Activated CD4-positive, alpha-beta T cell treated with anti-CD3 and anti-CD28 coated beads, Interleukin-2, amount 50 U/mL, for 4 hours (primary cell): ENCODE measurements at places on chromosomes 2 and 18.

DNA sequence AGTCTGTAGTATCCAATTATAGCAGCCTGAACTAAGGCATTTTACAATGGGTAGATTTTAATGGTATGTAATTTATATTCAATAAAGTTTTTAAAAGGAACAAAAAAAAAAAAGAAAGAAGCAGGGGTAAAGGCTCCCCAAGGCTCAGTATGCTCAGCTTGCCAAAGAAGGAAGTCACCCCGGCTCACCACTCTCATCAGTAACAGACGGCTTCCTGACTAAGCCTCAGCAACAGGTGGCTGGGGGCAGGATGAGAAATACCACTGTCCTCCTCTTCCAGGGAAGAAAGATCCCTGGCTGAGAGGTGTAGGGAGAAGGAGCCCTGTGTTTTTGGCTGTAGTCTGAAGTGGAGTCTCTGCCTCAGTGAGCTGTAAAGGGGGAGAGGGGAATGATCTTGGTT, 121.2 kb downstream of the ARHGEF4 start:
- no peak for DNase-seq

GRCh38 chr2:75035444-75036353, 77.3 kb downstream of the POLE4 start:
- no peak for DNase-seq

- no peak for DNase-seq
Measured at GRCh38 chr18:59957957-59958356, 58.2 kb downstream of the PMAIP1 start.

GRCh38 chr18:47087676-47088075, 52.3 kb upstream of the ELOA2 start:
- no peak for DNase-seq

GRCh38 chr2:224966613-224967012, 75.7 kb downstream of the DOCK10 start:
- DNase-seq: no peak

DNA sequence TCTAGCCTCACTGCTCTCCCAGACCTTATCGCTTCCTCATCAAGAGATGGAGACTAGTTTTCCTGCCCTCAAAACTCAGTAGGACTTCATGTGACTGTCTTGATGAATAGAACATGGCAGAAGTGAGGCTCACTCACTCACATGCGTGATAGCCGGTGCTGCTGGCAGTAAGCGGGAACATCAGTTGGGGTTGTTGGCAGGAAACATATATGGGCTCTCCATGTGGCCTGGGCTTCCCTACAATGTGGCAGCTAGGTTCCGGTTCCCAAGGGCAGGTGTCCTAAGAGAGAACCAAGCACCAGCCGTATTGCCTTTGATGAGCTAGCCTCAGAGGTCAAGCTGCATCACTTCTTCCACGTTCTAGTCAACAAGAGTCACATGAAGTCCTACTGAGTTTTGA, 15.2 kb upstream of the FAHD2A start:
- no peak for DNase-seq

- no peak for DNase-seq
Measured at GRCh38 chr2:130393318-130393910, 37.6 kb downstream of the PTPN18 start.

DNA sequence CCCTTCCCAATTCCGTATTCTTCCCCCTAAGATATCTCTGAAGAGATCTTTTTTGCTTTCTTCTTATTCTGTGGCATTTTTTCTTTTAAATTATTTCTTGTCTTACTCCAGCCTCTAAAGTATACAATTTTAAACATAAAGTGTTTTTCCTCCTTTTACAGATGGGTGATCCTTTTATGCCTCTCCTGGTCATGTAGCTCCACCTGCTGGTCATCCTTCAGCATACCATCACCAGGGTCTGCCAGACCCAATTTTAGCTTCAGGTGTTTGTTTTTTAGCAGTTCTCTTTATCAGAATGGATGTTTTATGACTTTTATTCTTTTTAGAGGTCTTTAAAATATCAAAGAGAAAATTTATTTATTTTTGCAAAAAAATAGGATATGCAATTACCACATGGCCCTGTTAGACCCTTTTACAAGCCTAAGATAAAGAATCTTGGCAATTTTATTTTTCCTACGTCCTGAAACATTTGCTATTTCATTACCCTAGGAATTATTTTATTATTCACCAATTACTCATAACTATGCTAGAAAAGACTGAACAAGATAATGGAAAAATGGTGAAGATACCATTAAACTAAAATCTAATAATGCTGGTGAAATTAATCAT, 55.5 kb downstream of the PIGN start:
- DNase-seq: peak; percentile 49

GRCh38 chr18:40555914-40556313, 1399.1 kb upstream of the PIK3C3 start:
- no peak for DNase-seq

DNA sequence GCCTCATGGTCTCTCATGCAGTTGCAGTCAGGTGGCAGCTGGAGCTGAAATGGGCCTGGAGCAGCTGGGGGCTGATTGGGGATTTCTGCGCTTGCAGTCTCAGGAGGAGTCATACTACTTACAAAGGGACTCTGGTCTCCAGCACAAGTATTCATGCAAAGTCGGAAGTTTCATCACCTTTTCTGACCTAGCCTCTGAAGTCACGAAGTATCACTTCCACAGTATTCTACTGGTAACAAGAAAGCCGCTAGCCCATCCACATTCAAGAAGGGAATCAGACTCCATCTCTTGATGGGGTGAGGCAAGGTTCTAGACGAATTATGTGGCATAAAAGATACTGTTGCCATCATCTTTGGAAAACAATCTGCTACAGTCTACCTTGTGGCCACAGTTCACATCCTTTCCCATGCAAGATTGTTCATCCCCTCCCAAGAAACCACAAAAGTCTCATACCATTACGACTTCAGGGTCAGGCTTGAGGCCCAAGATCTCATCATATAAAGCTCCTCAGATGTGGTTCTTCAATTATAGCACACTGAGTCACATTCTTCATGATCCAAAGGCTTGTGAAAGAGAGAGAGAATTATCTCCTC, 95.3 kb downstream of the SMC6 start:
- no peak for DNase-seq

GRCh38 chr2:236636261-236636660, 66.6 kb downstream of the ACKR3 start:
- DNase-seq: no peak

DNA sequence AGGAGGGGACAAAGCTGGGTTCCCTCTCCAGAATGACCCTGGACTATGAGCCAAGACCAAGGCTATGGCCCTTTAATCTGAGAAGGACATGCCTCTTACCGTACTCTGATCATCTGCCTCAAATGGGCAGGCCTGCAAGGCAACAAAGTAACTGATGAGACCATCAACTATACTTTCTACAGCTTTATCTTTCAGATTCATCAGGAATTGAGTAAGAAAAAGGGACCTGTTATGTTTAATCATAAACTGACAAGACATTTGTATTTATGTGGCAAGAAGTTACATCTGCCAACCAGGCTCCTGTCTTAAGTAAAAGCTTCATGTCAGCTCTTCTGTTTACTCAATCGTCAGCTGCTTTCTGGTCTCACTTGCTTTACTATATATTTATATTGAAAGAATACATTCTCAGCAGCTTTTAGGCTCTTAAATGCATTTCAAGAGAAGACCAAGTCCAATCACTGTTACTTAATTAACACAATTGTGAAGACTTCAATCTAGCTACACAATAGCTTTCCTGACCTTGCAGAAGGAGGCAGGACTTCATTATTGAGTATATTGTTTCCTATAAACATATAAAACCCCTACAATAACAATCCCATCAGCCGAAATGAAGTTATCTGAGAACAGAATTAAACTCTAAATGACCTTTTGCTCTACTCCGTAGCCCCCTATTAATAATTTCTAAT, 163.8 kb downstream of the ETAA1 start:
- DNase-seq: no peak

- DNase-seq: no peak
Measured at GRCh38 chr2:18178736-18179349, 300.4 kb downstream of the KCNS3 start.

DNA sequence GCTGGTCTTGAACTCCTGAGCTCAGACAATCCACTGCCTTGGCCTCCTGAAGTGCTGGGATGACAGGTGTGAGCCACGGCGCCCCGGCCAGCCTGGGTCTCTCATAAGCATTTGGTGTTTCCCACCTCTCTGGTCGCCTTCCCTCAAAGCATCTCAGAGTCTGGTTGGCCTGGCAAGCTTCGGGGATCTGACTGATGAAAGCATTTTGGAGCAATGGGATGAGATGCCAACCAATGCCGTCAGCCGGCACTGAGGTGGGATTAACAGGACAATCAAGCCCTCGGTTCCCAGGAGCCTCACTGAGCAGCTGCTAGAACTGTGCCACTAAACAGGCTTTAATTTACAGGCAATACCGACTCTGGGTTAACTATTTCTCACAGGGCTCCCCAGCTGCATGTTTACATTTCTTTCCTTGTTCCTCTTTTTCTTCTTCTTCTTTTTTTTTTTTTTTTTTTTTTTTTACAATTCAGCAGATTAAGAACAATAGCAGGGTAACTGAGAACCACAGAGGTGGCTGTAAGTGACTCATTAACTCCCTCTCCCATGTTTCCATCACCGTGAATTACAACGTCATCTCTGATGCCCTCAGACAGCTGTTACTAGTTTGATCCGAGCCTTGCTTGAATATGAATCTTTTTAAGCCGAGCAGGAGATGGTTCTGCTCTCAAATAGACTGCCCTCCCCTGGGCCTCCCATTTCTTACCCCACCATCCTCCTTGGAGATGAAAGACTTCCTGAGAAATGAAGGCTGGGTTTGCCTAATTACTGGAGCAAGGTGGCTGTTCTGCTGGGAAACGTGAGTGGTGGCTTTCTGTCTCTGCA, 37.9 kb downstream of the ODC1 start:
- DNase-seq: no peak

GRCh38 chr18:35971661-35972196, 750 bp upstream of the RMP24 start:
- DNase-seq: no peak

GRCh38 chr2:26043862-26044696, 10.2 kb downstream of the RAB10 start:
- no peak for DNase-seq

GRCh38 chr2:72131916-72132841, 15.5 kb downstream of the CYP26B1 start:
- no peak for DNase-seq

DNA sequence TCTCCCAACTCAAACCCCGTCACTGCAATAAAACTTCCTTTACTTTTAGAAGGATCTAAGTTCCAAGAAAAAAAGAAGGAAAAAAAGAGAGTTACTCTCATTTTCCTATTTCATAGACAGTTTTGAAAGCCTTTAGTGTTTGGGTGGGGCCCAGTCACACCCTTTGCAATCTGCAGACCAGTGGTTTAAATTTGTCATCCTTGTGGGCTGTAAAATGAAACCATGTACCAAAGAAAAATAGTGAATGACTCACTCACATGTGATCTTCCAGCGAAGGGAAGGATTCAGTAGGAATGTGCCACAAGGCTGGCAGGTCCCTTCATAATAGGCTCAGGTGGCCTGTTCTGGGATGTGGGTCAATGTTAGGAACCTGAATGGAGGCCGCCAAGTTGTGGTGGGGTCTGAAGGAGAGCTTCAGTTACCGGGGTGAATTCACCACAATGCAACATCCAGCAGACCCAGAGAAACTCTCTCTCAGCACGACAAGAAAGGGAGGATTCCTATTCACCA, 28.3 kb downstream of the ANXA4 start:
- no peak for DNase-seq

DNA sequence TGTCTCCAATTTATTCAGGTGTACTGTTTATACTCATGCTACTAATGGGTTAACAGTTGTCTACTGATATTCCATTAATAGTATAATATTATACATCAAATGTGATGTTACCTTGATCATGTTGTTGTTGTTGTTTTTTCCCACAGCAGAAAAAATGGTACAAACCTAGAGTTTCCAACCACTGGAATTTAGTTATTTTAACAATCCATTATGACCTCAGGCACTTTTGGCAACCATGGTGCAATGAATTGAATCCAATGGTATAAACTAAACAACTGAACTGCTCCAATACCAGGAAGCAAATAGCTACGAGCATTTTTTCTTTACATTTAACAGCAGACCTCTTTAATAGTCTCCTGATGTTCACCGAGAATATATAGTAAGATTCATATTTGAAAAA, 31.0 kb upstream of the C2orf66 start:
- DNase-seq: no peak

DNA sequence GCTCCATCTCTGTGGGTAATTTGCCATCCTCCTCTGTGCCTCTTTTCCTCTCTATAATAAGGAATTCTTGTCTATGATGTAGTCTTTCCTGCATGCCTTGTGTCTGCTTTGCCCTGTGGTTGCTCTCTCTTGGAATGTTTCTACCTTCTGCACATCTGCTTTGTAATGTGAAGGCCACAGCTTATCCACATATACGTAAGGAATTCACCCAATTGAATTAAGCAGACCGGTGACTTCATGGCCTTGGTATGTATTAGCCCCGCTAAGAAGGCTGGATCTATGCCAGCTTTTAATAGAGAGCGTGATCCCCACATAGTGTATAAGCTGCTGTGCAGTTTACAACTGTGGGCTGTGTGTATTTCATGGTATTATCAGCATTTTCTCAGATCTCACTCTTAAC, 274.7 kb downstream of the RNF144A start:
- no peak for DNase-seq

GRCh38 chr2:74578408-74578807, 23.9 kb downstream of the DOK1 start:
- DNase-seq: no peak
